GM18507 (cell line): ENCODE measurements at places on chromosomes 13 and 19.

DNA sequence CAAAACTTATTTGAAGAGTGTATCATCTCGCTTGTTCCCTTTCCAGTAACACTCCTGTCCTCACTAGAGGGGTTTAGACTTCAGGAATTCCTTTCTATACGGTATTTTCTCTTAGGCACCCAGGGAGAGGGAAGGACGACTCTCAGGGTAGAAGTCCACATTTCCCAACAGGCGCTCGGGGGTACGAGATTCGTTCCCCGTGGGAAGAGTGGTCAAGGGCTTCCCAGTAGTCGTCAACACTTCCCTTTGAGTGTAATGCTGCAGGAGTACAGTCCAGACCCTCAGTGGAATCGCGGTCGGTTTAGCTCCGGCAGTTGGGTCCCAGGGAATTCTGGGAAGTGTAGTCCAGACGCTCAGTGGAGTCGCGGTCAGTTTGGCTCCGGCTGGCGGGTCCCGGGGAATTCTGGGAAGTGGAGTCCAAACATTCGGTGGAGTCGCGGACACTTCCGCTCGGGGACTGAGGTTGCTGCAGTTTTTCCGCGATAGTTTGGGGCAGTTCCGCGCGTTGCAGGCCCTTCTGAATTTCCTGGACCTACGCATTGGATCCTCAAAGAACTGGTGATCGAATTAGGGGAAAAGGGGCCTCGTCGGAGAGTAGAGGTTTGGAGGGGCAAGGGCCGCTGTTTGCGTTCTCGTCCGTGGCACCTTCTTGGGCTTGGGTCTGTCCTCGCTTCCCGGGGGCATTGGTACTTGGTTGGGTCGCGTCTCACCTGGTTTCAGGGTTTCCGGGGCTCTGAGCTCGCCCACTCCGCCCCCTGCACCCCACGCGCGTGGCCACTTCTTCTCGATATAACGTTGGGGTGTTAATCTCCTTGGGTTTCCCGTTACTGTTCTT, at the start of gene ZNF224:
Gene ZNF224 (plus strand): TSS at position 431 of the 835 bp plus-strand sequence. CDS start 3,513 bp downstream, outside the sequence.
- peak; percentile 75 for DNase-seq

GRCh38 chr19:31962561-31962996, 382.8 kb upstream of the ZNF507 start:
- DNase-seq = no peak

DNA sequence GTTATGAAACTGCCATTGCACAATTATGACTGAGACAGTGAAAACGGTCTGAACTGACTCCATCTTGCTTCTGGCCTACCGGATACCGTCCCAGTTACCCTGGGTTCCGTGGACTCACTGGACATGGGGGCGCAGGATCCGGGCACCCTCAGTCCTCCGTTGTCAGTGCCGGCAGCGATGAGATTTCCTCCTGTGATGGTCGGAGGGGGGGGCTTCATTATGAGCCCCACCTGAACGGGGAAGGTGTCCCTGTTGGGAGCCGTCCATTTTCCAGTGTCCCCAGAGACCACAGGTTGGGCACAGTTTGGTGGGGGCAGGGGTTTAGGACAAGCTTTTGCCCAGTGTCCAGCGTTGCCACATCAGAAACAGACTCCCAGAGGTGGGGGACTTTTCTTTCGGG, 23.4 kb downstream of the TMEM255B start:
- no peak for DNase-seq

- no peak for DNase-seq
Measured at GRCh38 chr19:40081411-40081810, 9.3 kb downstream of the ZNF780A start.

GRCh38 chr13:42880056-42880605, 98.7 kb downstream of the FAM216B start:
- no peak for DNase-seq

- no peak for DNase-seq
Measured at GRCh38 chr19:4372165-4373012, 28.0 kb downstream of the SH3GL1 start.

GRCh38 chr13:85333506-85334020, 465.7 kb downstream of the SLITRK6 start:
- DNase-seq = no peak

DNA sequence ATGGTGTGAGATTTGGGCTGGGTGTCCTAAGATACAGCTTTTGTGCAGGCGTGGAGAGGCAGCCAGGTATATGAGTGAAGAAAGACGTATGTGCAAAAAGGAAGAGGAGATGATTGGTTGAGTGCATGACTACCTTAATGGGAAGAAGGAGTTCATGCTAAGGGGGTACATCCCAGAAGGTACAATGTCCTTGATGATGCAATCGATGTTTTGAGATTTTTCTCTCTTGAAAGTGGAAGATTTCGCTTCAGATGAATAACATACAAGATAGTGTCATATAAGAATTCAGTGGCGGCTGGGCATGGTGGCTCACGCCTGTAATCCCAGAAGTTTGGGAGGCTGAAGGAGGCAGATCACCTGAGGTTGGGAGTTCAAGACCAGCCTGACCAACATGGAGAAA, 357.1 kb downstream of the KLF12 start:
- DNase-seq = no peak

DNA sequence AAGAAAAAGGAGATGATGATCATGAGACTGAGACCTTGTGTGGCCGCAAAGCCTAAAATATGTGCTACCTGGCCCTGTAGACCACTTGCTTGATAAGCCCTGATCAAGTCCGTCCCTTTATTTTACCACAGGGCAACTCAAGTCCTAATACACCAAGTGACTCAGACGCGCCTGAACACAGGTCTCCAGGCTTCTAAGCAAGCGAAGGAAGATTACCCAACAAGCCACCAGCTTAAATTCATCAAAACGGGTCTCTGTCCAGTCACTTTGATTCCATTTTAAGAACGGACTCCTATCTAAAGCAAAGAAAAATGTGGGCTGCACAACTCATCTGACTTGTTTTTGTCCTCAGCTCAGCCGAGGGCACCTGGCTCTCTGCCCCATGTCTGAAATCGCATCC, 26.8 kb downstream of the SLC7A1 start:
- DNase-seq = no peak

GRCh38 chr19:15641901-15642491, 1.3 kb downstream of the CYP4F3 start:
- DNase-seq = no peak

GRCh38 chr19:36527873-36528193, 238 bp downstream of the ZNF260 start:
- no peak for DNase-seq

DNA sequence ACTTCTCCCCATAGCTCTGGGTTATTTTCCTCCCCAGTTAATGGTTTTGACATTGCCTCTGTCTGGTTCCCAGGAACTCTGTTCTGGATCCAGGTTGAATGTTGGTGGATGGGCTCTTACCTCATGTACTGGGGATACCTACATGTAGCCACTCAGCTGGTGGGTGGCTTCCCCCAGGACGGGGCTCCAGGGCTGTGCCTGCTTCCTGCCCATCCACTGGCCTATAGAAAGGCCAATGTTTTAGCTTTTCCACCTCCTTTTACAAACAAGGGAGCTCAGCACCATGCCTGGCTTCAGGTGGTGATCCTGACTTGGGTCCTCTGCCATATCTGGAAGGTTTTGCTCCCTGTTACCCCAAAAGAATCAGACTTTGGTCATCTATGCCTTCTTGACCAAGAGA, 120.2 kb downstream of the AKAP11 start:
- DNase-seq = no peak

DNA sequence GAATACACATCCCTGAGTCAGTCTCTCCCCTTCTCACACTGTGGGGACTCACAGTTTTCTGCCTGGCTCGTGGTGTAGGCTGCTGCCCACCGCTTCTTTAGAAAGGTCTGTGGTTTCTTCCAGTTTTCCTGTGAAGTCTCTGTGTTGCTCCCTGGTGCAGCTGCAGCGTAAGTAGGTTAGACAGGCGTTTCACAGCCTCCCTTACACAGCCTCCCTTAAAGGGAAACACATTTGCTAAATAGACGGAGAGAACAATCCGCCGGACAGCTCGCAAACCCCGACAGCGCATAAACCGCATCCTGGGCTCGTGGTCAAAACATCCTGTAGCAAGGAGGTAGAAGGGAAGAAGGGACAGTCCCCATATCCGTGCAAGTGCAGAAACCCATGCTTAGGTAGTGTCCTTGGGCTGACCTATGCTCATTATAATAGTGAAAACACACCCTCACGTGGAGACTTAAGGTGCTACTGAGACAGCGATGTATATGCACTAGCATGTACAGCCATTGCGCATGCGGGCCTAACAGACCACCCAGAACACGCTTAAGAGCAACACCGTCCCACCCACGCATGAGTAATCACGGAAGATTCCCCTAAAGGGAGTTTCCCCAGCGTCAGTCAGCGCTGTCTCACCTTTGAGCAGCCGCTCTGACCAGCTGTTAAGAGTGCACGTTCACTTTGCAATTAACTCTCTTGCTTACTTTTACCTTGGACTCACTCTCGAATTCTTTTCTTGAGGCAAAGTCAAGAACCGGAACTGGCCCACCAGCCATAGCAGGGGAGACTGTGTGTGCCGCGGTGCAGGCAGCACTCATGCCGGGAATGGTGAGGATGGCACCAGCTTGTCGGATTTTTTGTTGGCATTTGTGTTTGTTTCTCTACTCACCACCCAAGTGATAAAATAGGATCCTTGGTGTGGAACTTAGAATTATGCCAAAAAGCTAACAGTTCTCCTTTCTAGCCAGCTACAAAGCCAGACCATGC, 16.6 kb downstream of the SIGLEC8 start:
- DNase-seq = peak; percentile 51

- DNase-seq = no peak
Measured at GRCh38 chr19:42693760-42694350, 46.4 kb downstream of the PSG3 start.

DNA sequence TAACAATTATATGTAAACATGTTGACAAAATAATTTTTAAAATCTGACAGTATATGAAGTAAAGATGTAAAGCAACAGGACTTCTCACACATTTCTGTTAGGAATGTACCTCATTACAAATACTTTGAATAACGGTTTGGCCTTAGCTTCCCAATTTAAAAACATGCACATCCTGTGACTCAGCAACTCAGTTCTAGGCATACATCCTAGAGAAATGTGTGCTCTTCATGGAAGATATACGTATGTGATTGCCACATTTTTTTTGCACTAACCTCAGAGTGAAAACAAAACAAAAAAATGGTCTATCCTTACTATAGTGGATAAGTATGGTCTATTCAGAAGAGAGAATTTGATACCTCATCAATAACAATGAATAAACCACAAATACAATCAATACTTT, 314.6 kb downstream of the LIG4 start:
- DNase-seq = no peak

- DNase-seq = no peak
Measured at GRCh38 chr19:16283210-16284061, 41.2 kb upstream of the KLF2 start.

DNA sequence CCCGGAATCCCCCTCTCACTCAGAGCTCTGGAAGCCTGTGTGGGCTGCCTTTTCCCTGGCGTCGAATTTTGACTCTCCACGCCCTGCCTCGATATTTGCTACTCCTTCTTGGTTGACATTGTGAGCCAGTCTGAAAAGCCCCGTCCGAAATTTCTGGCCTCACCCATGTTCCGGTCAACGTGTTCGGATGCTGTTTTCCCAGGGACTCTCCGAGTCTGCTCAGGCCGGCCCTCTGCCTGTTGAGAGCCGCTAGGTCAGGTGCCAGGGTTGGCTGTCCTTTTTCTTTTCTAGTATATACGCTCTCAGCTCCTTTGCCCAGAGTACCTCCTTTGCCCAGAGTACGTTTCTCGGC, 6.8 kb upstream of the DGKH start:
- peak; percentile 9 for DNase-seq

DNA sequence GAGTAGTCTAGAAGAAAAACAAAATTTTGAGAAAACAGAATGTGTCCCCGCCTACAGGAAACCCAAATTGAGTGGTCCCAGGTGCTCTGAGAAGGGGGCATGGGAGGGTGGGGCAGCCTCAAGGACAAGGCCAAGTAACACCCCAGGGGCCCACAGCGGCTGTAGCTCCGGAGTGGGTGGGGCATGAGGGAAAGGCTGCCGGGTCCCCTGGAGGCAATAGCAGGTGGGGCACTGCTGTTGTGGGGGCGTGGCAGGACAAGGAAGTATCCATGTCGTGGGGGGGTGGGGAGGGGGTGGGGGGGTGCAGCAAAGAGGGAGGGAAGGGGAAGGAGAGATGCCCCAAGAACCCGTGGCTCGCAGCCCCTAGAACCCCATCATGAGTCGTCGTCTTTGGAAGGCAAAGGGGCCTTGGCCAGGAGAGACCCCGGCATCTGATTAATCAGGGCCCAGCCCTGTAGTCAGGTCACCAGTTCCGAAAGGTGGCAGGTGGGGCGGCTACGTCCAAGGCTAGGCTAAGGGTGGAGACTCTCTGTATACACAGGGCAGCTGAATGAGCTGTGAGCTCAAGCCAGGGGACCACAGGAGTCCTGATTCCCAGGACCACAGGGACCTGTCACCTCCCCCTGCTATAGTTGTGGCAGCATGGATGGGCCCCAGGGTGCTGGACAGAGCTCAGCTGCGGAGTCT, 7.5 kb upstream of the ISYNA1 start:
- DNase-seq = no peak

DNA sequence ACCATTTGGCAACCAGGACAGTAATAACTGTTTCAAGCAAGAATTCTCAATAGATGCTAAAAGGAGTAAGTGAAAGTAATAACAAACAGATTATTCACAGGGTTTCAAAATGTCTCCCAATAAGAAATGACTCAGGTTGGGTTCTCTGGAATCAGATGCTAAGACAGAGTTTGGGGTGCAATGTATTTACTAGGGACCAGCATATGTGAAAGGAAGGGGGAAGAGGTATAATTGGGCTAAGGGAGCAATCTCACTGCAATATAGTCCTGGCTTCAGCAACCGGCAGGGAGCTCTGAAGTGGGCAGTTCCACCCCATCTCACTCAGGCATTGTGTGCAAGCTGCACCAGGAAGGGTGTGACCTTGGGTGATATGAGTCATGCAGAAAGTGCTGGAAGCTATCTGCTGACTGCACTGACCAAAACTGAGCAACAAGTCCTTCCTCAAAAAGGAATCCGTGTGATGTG, 23.4 kb downstream of the ZDHHC20 start:
- DNase-seq = peak; percentile 30

DNA sequence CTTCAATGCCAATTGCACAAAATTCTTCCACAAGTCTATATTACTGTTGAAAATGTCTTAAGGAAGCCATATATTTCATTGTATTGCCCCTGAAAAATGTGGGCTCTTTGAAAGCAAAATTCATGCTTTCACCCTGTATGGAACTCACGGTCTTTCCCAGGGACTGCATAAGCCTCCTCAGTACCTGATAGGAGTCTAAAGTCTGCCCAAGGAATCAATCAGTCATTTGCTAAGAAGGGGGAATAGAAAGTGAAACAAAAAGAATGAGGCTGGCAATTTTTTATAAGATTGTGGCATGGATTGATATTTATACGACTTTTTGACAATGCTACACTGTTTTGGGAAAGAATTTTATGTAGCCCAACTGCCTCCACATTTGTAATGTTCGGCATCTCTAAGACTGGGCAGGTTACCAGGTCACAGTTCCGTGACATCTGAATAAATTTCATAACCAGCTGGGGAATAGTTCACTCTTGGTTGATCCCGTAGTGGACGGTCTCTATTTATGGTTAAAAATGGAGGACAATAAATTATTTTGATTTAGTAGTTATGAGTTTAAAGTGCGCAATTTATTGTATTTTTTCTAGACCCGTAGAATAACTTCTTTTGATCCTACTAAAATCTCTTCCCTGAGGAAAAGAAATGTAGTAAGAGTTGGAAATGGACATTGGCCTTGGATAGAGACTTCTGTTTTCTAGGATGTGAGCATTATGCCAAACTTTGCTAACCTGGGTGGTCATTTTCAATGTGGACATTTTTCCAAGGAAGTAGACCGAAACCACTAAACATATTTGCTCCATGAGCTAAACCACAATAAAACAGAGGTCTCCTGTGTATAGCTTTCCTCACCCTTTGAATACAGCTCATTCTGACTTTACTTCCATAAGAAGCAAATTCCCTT, 1585.4 kb downstream of the EFNB2 start:
- DNase-seq = no peak

- DNase-seq = peak; percentile 28
Measured at GRCh38 chr13:110137680-110138009, 169.3 kb downstream of the COL4A1 start.
